ENCODE measurements at places on chromosomes 2 and 18. TPM values are rescaled to one million over a fixed set of nuclear protein-coding genes. Genes with fewer than 3 reads are reported as not detected.

Gene C2orf74
- 2.2 TPM for polyA plus RNA-seq

Gene MBD5
- polyA plus RNA-seq, result 19.2 TPM

Gene MYO3B
- polyA plus RNA-seq, result 0.03 TPM

Gene RTP5
- not detected for polyA plus RNA-seq

Gene KCNG3
- polyA plus RNA-seq, result not detected

Gene MYO1B
- polyA plus RNA-seq, result 17.1 TPM

Gene GALR1
- 0.01 TPM for polyA plus RNA-seq

Gene CCDC85A
- polyA plus RNA-seq, result not detected

Gene CTNNA2
- not detected for polyA plus RNA-seq

Gene ALK
- not detected for polyA plus RNA-seq

DNA sequence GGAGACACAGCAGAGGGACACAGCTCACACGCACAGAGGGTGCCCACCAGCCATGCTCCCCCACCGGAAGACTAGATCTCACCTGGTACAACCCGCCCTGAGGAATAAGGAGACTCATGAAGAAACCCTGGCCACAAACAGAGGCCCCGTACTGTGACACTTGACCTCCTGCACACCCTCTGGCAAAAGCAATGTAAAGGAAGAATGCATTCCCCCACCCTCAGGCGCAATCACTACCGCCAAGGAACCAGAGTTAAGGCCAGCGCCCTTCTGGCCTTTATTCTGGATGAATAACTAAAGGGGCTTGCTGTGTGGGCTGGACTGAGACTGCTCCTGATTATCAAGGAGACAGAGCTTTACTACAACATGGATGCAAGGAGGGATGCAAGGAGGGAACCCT lies 509.2 kb upstream of the SPHKAP start:
- no peak overlapping the region for H3K27ac ChIP-seq
- no peak for DNase-seq
- no peak overlapping the region for H3K4me3 ChIP-seq
- H3K4me1 ChIP-seq, result no peaks in the 10 kb centered on the region
- H3K36me3 ChIP-seq, result no peaks in the 10 kb centered on the region

GRCh38 chr2:127705391-127706065 lies 4.2 kb downstream of the SFT2D3 start:
- peaks cover 2% of the 10 kb centered on the region for H3K4me1 ChIP-seq
- no peak overlapping the region for H3K27ac ChIP-seq
- H3K4me3 ChIP-seq, result no peak overlapping the region
- H3K36me3 ChIP-seq, result peaks cover 17% of the 10 kb centered on the region
- H3K27me3 ChIP-seq, result no peaks in the 10 kb centered on the region
- no peak for DNase-seq

GRCh38 chr2:235206980-235207579 lies 255.3 kb downstream of the SH3BP4 start:
- H3K27ac ChIP-seq, result no peak overlapping the region
- H3K4me1 ChIP-seq, result no peaks in the 10 kb centered on the region
- H3K4me3 ChIP-seq, result no peak overlapping the region
- DNase-seq, result no peak

DNA sequence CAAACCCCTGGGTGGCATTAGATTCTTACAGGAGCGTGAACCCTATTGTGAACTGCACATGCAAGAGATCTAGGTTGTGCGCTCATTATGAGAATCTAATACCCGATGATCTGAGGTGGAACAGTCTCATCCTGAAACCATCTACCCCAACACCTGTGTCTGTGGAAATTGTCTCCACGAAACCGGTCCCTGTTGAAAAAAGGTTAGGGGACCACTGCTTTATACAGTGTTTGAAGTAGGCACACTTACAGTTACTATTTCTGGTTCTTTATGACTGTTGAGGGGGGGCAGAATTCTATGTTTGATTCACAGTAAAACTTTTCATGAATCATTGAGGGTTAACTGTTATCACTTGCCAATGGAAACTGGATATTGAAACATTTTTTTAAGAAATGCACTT lies 72.0 kb downstream of the RIF1 start:
- no peaks in the 10 kb centered on the region for H3K4me1 ChIP-seq
- no peak for DNase-seq
- no peaks in the 10 kb centered on the region for H3K27me3 ChIP-seq
- H3K27ac ChIP-seq, result no peak overlapping the region

GRCh38 chr2:170721678-170722077 lies 6.5 kb downstream of the SP5 start:
- H3K27ac ChIP-seq, result no peak overlapping the region
- H3K4me3 ChIP-seq, result no peak overlapping the region
- no peaks in the 10 kb centered on the region for H3K36me3 ChIP-seq
- peaks cover 15% of the 10 kb centered on the region for H3K27me3 ChIP-seq
- peaks cover 5% of the 10 kb centered on the region for H3K4me1 ChIP-seq
- DNase-seq, result no peak

DNA sequence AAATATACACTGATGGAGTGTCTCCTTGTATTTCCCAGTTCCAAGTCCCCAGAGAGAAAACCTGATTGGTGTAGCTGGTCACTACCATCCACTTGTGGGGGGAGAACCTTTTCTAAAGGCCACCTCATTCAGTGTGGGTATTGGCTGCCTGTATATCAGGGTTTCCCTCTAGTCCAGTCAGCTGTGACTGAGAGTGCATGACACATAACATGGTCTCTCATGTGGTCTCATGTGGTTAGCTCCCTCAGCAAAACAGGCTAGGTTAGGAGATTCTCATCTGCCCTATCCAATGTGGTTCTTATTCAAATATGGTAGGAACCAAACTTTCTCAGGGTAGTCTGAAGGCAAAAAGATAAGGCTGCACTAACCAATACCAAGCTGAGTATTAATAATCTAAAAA lies 4.1 kb upstream of the GORASP2 start:
- no peak overlapping the region for H3K27ac ChIP-seq
- no peak for DNase-seq
- H3K36me3 ChIP-seq, result no peaks in the 10 kb centered on the region
- H3K4me3 ChIP-seq, result no peak overlapping the region
- no peaks in the 10 kb centered on the region for H3K27me3 ChIP-seq

Data from small intestine (tissue), 16 donors.